NCI-H345 (cell line): ENCODE measurements at places on chromosomes 1 and 21.

DNA sequence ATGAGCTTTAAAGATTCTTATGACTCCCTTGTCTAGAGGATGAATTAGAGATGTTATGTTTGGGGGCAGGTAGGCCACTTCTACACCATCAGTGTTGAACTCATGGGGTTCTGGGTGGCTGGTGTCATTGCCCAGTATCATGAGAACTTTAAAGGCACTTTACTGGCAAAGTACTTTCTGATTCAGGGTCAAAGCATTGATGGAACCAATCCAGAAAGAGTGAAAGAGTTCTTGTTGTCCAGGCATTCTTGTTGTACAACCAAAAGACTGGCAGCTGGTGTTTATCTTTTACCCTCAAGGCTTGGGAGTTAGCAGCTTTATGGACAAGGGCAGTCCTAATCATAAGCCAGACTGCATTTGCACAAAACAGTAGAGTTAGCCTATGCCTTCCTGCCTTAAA, 673.0 kb downstream of the USP25 start:
- DNase-seq: no peak

DNA sequence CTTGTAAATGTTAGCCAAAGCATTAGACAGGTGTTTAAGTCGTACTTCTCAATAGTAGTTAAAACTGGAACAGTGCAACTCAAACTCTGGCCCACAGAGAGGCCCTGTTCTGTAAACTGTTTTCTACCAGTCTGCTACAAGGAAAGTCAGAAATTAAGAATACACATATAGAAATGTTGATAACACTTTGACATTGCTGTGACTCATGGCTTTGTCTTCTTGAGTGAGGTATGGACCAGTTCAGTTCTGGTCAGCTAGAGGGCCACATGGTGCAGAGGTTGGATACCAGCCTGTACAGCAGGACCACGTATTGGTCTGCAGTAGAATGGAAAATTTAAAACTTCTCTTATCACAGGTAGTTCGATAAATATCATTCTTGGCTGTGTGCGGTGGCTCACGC, 22.3 kb downstream of the ZBTB8B start:
- no peak for DNase-seq

- no peak for DNase-seq
Observed at GRCh38 chr1:25615172-25615541, 1.4 kb upstream of the MAN1C1 start.

DNA sequence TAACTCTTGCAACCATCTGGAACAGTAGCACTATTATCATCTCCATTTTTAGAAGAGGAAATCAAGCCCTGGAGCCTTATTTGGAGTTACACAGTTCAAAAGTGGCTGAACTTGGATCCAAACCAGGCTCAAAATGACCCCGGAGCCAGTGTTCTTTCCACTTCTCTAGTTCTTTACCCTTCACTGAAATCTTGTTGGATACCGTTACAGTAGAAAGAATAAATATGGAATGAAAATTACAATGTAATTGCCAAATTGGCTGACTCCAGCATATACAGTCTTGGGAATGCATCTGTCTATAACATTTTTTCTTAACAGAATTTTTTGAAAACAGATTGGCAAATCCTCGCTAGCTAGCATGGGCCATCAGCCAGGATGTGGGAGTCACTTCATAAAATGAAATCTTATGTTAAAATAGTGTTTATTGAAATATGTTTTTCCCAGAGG, 261.4 kb downstream of the CTH start:
- no peak for DNase-seq

- no peak for DNase-seq
Observed at GRCh38 chr1:30914931-30915330, 6.4 kb upstream of the SDC3 start.

- no peak for DNase-seq
Observed at GRCh38 chr1:164701189-164701761, 142.3 kb downstream of the PBX1 start.

GRCh38 chr1:96206451-96206850, 515.1 kb upstream of the PTBP2 start:
- no peak for DNase-seq

DNA sequence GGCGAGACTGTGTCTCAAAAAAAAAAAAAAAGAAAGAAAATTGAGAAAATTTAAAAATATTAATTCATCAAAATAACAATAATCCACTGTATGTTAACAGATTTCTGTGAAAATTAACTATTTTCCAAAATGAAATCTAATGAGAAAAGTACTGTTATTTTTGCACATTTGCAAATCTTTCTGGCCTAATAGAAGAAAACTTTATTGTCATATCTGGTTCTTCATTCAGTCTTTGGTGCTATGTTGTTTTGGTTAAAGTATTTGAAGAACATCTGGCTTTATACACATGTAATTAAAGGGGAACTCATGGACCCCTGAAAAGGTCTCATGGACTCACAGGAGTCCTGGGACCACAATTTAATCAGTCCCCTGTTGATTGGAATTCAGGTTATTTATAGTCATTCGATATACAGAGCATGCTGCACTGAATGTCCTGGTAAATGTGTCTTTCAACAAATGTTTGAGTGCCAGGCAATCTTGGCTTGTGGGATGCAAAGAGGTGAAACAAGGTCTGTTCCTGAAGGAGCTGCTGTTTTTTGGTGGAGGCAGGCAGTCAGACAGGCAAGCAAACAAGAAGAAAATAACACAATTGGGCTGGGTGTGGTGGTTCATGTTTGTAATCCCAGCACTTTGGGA, 9.0 kb downstream of the AK4 start:
- DNase-seq: no peak

DNA sequence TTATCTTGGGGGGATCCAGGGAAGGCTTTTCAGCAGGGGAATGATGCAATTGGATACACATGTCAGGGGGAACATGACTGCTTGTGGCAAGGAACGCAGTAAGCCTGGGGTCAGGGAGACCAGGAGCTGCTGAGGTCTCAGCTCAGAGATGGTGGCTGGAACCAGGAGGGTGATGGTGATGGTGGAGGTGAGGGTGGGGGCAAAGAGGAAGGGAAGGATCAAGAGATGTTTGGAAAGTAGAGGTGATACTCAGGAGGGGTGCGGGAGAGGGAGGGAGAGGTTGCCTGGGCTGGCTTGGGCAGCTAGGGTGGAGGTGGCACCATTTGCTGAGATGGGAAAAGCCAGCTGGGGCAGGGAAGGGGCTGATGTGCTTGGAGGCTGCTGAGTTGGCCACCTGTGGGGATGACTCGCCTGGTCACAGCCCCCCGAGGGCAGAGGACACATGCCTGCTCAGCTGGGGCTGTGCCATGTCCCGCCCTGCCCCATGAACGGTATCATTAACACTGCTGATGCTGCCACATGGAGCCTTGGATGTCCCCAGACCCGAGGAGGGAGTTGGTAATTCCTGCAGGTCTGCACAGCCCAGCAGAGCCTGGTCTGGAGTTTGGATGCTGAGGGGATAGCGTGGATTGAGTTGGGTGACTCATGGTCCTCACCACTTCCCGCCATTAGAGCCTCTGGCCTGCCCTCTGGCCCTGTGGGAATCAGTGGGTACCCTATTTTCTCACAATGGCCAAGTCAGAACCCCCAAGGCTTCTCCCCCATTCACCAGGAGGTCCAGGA, 6.3 kb upstream of the PADI1 start:
- no peak for DNase-seq

- DNase-seq: no peak
Observed at GRCh38 chr1:64659478-64660138, 85.3 kb upstream of the RAVER2 start.

GRCh38 chr21:26199456-26199855, 28.9 kb upstream of the APP start:
- no peak for DNase-seq

- no peak for DNase-seq
Observed at GRCh38 chr1:50720457-50721053, 239.5 kb downstream of the FAF1 start.

DNA sequence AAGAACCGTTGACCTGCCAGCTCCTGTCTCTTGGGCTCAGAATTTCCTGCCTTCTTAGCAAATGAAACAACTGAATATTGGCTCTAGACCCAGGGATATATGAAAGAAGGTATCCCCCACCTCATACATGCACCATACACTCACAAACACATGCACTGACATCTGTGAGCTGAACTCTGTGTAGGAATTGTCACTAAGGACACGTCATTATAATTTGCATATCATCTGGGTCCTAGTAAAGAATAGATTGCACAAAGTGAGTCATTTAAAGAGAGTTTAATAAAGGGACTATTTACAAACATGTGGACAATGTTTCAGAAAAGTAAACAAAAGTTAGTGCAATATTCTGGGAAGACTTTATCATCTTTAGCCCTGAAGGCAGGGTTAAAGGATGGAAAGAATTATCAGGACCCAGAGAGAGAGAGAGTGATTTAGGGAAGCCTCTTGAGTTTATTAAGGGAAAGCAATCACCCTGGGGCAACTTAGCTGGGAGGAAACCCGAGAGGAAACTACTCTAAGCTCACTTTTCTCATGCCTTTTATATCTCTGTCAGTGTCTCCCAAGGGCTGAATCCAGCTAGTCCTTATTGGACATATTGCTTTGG, 74.1 kb upstream of the PLA2G4A start:
- no peak for DNase-seq

- DNase-seq: peak; percentile 26
Observed at GRCh38 chr1:110677526-110677925, 2.8 kb upstream of the KCNA3 start.

DNA sequence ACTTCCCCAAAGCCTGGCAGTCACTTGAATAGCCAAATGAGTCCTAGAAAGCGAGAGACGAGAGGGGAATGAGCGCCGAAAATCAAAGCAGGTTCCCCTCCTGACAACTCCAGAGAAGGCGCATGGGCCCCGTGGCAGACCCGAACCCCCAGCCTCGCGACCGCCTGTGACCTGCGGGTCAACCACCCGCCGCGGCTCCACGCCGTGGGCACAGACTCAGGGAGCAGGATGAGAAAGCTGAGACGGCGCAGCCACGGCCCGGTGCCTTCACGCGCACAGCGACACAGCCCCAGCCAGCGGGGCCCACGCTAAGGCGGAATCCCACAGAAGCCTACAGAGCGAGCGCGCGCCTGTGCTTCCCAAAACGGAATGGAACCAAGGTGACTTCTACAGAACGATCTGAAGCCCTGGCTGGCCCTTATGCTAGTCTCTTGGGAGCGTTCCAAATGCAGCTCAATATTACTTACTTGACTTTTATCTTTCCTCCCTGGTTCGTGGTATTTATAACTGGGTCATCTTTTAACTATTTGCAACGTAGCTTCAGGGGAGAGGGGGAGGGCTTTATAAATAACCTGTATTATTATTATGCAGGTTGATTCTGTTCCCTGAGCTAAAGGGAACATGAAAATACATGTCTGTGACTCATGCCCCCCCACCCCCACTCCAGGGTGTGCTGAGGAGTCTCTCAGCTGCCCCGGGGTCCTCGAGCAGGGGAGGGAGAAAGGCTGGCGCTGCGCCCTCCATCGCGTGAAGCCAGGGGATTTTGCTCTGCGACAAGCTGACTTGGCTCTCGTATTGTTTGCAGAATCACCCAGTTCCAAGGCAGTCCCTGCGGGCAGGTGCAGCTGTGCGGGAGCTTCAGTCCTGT, 1.7 kb downstream of the TSPEAR start:
- peak; percentile 94 for DNase-seq

DNA sequence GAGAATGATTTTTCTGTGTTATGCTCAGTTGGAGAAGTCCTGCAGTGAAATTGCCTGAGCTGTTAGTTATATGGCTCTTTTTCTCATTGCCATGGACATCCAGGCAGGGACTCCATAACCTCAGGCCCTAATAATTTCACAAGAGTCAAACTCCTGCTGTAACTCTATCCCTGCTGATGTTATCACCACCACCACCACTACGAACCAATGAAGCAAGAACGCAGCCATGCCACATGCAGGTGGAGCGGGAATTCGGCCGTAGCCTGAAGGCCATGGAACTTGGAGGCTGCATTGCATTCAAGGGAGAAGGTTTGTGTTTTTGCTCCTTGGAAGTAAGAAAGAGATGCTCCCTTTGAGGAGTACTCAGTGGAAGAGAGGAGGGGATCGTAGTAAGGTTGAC, 16.8 kb upstream of the DLGAP3 start:
- DNase-seq: no peak

GRCh38 chr1:212700892-212701819, 1.5 kb upstream of the BATF3 start:
- DNase-seq: no peak

DNA sequence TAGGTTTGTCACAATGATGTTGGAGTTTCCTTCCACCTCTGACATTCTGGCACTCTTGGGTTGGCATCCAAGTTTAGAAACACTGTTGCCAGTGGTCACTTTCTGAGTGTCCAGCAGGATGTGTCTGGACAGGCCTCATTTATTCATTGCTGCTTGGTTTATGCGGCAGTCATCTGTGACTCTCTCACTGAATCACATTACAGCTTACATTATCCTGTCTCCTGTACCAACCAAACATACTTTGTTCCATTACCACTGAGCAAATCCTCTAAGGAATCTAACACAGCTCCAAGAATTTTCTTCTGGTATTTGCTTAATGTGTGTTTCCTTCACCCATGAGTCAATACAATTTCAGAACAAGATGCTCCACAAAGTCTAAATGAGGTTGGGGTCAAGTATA, 19.9 kb downstream of the SGIP1 start:
- DNase-seq: no peak

DNA sequence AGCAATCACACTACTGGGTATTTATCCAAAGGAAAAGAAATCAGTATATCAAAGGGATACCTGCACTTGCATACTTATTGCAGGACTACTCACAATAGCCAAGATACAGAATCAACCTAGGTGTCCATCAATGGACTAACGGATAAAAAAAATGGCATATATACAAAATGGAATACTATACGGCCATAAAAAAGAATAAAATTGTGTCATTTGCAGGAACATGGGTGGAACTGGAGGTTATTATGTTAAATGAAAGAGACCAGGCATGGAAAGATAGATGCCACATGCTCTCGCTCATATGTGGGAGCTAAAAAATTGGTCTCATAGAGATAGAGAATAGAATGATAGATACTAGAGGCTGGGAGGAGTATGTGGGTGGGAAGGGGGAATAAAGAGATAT, 29.3 kb upstream of the CAP1 start:
- no peak for DNase-seq

- DNase-seq: no peak
Observed at GRCh38 chr1:55813618-55814017, 598.5 kb upstream of the USP24 start.

GRCh38 chr1:58919226-58919958, 135.5 kb upstream of the JUN start:
- no peak for DNase-seq

- no peak for DNase-seq
Observed at GRCh38 chr1:167524651-167525050, 6.3 kb upstream of the CD247 start.

GRCh38 chr1:94806441-94806871, 13.7 kb upstream of the SLC44A3 start:
- DNase-seq: no peak

- no peak for DNase-seq
Observed at GRCh38 chr1:201903135-201903534, 14.4 kb downstream of the SHISA4 start.

- no peak for DNase-seq
Observed at GRCh38 chr1:63643517-63643916, 50.3 kb downstream of the PGM1 start.

DNA sequence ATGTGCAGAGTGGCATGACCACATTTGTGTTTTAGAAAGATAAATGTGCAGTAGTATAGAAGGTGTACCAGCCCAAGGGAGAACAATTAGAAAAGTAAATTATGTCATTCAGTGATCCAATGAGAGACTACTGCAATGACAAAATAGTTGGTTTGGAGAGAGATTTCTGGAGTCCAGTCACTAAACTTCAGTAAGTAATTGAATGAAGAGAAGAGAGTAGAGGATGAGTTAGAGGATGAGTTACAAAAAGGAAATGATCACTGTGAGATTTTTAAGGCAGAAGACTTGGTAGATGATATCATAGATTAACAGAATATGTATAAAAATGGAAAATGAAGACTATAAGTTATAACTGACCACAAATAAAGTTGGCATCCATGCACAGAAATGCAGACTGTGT, 8.4 kb downstream of the CR2 start:
- no peak for DNase-seq
